ENCODE measurements at places on chromosomes 2 and 18.
A peak's percentile ranks its signal among the peaks of the same experiment; 100 is the strongest.

GRCh38 chr2:33620-34019 is 12.7 kb downstream of the FAM110C start:
- DNase-seq: no peak

- no peak for DNase-seq
Measured at GRCh38 chr2:230861552-230862255, 3.0 kb upstream of the ITM2C start.

DNA sequence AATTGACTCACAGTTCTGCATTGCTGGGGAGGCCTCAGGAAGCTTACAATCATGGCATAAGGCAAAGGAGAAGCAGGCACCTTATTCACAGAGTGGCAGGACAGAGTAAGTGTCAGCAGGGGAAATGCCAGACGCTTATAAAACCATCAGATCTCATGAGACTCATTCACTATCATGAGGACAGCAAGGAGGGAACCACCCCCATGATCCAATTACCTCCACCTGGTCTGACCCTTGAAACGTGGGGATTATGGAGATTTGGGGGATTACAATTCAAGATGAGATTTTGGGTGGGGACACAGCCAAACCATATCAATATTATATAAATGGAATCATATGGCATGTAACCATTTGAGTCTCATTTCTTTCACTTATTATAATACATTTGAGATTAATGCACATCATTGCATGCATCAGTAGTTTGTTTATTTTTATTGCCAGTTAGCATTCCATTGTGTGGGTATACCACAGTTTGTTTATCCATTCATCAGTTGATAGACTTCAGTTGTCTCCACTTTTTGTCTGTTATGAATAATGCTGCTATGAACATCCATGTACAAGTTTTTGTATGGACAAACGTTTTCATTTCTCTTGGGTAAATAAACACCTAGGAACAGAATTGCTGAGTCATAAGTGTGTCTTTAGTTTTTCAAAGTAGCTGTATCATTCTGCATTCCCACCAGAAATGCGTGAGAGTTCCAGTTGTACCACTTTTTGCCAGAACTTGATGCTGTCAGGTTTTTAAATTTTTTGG is 5.8 kb upstream of the SRBD1 start:
- no peak for DNase-seq

GRCh38 chr18:79644666-79645057 is 34.9 kb upstream of the CTDP1 start:
- peak; percentile 34 for DNase-seq

DNA sequence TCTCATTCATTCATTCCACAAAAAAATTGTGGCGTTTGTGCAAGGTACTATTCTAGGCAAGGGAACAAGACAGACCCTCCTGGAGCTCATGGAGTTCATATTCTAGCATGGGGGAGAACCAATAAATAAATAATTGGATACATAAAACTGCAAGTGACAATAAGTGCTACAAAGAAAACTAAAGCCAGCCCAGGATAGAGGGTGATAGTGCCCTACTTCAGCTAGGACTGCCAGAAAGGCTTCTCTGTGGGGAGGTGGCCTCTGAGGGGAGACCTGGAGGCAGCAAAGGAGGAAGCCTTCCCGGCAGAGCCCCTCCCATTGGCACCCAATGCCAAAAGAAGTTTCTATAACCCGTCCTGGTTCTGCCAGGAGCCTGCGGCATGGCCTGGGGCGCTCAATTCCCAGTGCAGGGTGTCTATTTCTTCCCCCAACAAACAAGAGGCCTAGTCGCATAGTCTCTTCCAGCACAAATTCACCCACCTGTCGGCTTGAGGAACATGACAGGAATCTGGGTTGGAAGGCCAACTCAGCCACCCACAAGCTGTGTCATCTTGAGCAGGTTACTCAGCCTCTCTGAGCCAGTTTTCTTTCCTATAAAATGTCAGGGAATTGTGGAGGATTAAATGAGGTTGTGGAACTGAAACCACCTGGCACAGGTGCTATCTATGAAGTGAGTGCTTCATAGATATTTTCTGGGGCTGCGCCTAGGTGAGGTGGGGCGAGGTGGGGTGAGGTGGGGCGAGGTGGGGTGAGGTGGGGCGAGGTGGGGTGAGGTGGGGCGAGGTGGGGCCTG is 94.3 kb downstream of the ZFP36L2 start:
- DNase-seq: no peak

- DNase-seq: no peak
Measured at GRCh38 chr2:219081701-219082331, 21.1 kb upstream of the IHH start.

- DNase-seq: peak; percentile 94
Measured at GRCh38 chr18:7038330-7038851, 79.2 kb downstream of the LAMA1 start.

- no peak for DNase-seq
Measured at GRCh38 chr2:165793161-165793778, 777 bp downstream of the GALNT3 start.

DNA sequence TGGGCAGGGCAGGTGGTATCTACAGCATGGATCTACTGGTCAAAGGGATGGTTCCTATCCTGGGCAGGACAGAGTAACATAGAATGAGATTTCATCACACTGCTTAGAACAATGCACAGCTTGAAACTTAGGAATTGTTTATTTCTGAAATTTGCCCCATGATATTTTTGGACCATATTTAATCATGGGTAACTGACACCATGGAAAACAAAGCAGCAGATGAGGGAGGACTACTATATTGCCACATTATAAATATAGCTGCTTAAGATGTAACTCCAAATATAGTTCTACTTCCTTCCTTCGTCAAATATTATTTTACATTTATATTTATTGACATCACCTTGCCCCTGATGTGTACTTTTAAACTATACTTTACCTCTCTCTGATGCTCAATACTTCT is 254.7 kb downstream of the PTPRM start:
- no peak for DNase-seq

DNA sequence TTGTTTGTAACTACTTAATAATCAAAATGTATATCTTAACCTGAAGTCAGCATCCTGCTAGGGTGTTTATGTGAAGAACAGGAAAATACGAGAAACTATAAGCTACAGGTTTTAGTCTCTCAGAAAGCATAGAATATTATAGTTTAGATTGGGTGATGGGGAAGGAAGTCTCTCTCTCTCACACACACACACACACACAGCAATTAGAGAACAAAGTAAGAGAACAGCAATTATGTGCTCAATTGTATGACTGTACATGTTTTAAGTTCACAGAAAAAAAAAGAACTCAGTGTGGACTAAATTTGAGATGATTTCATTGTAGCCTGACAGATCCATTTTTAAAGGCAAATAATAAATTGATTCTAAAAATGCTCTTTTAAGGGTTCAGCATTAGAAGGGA is 94.3 kb upstream of the ZNF516 start:
- no peak for DNase-seq

- no peak for DNase-seq
Measured at GRCh38 chr2:73985308-73986084, 786 bp downstream of the TET3 start.

GRCh38 chr2:168577885-168578284 is 121.8 kb downstream of the CERS6 start:
- DNase-seq: no peak

GRCh38 chr2:101109451-101110118 is 41.6 kb downstream of the TBC1D8 start:
- no peak for DNase-seq

DNA sequence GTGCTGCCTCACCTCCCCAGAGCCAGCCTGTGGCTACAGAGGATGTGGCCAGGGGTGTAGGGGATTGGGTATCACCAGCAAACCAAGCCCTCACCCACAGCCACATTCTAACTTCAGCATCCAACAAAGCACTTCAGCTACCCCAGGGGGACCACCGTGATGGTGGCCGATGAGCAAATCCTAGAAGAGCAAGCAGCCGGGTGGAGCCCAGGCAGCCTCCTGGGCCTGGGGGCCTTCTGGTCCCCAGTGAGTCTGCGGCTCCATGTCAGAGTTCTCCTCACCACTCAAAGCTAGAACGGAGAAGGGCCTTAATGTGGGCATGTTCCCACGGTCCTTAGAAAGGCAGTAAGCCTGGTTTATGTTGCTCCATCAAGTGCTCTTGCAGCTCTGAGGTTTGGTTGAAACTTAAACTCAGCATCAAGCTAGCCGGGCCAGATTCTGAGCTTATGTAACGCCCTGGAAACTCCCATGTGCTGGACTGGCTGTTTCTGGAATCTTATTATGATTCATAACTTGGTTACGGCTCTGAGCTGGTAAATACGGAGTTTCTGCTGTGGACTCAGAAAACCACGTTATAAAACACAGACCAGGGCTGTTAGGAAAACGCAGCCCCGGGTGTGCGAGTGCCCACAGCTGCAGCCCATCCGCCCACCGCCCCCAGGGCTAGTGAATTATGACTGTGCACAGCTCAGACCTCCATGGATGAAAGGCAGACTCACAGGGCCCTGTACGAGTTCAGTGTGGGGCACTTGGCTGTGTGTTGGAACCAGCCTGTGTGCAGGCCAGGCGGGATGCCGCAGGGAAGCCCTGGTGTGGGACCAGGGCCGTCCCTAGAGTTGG is 99.8 kb downstream of the SEPTIN10 start:
- DNase-seq: peak; percentile 84

DNA sequence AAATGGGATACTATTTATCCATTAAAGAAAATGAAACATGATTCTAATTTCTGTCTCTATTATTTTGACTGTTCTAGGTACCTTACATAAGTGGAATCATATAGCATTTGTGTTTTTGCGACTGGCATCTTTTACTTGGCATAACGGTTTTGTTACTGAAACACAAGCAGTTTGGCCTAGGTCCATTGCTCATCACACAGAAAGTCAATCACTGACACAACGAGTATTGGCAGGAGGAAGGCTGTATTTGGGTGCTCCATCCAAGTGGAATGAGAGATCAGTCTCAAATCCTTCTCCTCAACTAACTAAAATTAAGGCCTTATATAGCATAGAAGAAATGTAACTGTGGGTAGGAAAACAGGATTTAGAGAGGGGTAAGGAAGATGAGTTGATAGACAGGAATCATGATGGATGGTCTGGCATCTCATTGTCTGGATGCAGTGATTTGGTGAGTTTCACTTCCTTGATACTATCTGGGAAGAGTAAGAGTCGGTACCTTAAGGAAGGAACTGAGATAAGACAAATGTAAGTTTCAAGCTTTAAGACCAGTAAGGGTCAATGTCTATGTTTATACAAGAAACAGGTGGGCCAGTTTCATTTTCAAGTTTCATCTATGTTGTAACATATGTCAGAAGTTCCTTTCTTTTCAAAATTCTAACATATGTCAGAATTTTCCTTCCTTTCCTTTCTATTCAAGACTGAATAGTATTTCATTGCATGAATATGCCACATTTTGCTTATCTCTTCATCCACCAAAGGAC is 276.9 kb upstream of the RAB6C start:
- DNase-seq: no peak

DNA sequence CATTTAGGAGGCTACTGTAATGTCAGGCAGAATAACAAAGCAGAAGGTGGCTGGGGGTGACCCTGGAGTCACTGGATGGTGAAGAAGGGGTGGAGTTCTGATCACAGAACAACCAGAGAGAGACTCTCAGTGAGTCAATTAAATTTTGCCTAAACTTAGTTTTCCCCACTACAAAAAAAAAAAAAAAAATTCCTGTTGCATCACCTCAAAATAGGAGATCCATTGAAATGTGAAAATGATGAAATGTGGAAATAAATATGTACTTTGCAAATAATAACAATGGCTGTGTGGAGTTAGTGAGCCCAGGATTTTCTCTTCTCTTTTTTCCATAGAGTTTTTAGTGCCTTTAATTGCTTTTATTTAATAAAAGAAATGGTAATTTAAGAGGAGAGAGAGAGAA is 165.5 kb downstream of the GFPT1 start:
- no peak for DNase-seq

- no peak for DNase-seq
Measured at GRCh38 chr18:65725251-65726050, 25.4 kb upstream of the CDH7 start.

DNA sequence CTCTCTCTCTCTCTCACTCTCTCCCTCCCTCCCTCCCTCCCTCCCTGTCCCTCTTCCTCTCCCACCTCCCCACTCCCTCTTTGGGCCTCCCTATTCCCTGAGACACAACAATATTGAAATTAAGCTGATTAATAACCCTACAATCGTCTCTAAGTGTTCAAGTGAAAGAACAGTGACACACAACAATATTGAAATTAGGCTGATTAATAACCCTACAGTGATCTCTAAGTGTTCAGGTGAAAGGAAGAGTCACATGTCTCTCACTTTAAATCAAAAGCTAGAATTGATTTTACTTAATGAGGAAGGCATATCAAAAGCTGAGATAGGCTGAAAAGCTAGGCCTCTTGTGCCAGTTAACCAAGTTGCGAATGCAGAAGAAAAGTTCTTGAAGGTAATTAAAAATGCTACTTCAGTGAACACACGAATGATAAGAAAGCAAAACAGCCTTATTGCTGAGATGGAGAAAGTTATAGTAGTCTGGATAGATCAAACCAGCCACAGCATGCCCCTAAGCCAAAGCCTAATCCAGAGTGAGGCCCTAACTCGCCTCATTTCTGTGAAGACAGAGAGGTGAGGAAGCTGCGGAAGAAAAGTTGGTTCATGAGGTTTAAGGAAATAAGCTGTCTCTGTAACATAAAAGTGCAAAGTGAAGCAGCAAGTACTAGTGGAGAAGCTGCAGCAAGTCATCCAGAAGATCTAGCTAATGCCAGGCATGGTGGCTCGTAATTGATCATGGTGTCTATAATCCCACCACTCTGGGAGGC is 21.3 kb downstream of the MALT1 start:
- no peak for DNase-seq

DNA sequence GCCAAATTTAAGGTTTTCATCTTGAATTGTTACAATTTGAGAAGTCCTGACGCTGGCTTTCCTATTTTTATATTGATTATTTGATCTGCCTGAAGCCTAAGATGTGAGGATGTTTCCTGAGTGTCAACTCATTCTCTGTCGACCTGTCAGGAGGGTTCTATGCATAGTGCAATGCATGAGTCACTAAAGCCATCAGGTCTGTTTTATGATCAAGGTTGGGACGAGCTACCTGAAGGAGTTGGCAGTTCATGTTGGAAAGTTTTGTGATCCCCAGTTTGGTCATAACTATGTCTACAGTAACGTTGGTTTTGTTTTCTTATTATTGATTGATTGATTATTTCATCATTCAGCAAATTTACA is 71.2 kb downstream of the NABP1 start:
- no peak for DNase-seq

Data from AG04450 (cell line).